SW 1271 (cell line): ENCODE measurements at places on chromosomes 6 and 20.

GRCh38 chr20:62887860-62888239, 26.2 kb upstream of the TCFL5 start:
- DNase-seq = no peak

DNA sequence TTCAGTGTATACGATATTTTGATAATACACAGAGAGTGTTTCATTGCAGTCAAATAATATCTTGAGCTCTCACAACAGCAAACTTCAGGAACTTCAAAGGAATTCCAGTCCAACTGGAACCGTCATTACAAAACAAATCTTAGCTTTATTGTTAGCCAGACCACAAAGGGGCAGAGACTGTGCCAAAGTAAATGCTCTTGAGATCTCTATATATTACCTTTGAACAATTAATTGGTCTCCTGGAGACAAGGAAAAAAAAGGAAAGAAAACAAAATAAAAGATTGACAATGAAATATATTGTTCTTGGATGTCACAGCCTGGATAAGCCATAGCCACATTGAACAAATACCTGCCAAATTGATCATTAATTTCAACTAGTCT, 70.0 kb downstream of the FOXC1 start:
- DNase-seq = no peak

- DNase-seq = no peak
Measured at GRCh38 chr6:53294611-53295010, 54.1 kb downstream of the ELOVL5 start.

GRCh38 chr6:36505744-36506534, 41.3 kb downstream of the STK38 start:
- no peak for DNase-seq

DNA sequence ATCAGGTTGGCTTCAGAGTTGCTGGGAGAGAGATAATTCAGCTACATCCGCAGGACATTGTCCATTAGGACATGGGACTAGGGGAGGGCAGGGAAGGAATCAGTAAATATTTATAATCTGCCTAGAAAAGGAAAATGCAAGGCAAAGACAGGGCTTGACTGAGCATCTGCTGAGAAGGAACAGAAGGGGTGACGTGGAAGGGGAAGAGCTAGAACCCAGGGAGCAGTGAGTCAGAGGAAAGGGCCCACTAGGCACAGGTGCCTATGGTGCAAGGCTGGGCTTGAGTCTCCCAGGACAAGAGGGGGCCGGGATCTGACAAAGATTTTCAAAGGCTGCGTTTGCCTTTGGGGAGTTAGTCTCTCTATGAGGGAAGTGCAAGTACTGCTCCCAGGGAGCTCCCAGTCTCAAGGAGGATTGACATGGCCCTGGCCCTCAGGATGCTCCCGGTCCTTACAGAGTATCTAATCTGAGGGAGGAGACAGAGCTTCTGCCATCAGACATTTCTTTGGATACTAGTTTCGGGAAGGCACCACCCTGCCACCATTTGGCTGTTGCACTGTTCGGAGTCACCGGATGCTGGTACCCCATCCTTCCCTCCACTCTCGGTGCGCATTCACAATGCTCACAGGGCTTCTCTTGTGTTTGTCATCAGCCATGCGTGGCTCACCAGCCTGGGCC, 21.9 kb downstream of the VEGFA start:
- DNase-seq = no peak

GRCh38 chr20:2101057-2101864, at the start of gene STK35:
Gene STK35, plus strand, starts transcription at chr20:2101827. Its CDS starts 55 bp downstream, at chr20:2101882.
- peak; percentile 75 for DNase-seq

DNA sequence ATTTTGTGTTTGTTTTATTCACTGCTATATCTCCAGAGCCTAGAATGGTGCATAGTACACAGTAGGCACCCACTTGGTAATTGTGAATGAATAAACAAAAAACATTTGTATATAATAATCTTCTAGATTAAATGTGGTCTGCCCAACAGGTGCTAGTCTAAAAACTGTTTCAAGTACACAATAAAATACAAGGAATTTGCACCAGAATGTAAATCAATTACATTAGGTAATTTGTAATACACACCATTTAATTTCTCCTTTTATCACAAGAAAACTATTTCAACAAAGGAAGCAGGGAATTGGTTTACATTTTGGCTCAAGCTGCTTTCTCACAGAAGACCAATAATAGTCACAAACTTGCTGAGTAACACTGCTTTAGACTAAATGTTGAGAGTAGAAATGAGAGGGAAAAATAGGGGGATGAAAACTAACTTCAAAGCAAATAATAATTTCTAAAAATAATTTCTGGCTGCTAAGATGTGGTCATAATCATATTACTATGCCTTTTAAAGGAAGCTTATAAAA, 22.1 kb downstream of the RUNX2 start:
- DNase-seq = no peak

DNA sequence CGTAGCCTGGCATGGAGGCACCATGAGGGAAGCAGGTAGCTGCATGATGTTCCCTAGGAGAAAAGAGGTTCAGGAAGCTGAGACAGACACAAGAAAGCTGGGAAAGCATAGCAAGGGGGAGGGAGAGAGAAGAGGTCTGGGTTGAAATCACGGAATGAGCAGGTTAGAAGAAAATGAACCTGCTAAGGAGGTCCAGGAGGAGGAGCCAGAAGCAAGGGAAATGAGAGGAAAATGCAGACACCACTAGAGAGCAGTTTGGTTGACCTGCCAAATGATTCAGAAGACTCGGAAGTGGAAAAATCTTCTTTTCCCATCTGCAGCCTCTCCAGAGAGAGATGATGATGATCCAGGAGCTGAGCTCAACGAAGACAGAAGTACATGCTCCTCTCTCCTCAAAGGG, 70.9 kb downstream of the VIP start:
- no peak for DNase-seq

GRCh38 chr6:91713911-91714310, 1127.0 kb upstream of the MAP3K7 start:
- DNase-seq = no peak

GRCh38 chr6:143549949-143550268, 38.4 kb upstream of the FUCA2 start:
- no peak for DNase-seq

GRCh38 chr6:161947371-161947770, 673.5 kb upstream of the AGPAT4 start:
- no peak for DNase-seq

GRCh38 chr20:15818651-15819071, 754.6 kb downstream of the KIF16B start:
- DNase-seq = no peak

DNA sequence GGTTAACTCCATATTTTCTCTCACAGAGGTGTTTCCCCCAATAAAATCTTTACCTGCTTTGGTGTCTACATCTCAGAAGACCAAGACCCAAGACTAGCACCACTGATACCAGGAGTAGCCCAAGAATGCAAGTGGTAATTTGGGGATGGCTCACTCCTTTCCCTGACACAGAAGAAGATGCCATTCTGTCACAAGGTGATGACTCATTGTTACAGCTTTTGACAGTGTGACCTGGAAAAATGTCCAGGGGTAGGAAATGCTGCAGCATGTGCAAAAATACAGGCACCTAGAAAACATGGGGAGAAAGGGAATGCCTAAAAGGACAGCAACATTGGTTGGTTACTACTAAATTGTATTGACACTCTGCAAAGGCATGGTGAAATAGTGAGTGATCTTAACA, 254.0 kb upstream of the GJE1 start:
- DNase-seq = no peak

DNA sequence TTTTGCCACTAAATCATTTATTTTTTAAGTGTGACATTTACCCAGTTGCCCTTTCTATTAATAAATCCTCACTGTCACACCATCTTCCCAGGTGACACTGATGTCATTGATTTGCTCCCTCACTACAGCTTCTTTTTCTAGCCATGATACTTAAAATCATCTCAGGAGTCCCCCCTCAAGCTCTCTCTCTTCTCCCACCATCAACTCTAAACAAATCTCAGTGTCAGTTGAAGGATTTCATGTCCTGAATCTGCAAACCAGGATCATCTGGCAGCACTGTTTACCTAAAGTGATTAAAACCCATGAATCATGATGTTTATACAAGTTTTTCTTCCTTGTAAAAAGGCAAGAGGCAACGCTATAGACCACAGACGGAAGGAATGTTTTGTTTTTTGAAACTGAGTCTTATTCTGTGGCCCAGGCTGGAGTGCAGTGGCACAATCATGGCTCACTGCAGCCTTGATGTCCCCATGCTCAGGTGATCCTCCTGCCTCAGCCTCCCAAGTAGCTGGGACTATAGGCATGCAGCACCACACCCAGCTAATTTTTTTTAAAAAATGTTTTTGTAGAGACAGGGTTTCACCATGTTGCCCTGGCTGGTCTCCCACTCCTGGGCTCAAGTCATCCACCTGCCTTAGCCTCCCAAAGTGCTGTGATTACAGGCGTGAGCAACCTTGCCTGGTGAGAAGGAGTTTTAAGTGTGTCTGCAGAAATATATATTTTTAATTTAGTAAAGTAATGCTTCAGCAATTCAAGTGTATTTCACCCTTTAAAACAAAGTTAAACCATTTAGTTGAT, 30.1 kb upstream of the SH3BGRL2 start:
- no peak for DNase-seq

DNA sequence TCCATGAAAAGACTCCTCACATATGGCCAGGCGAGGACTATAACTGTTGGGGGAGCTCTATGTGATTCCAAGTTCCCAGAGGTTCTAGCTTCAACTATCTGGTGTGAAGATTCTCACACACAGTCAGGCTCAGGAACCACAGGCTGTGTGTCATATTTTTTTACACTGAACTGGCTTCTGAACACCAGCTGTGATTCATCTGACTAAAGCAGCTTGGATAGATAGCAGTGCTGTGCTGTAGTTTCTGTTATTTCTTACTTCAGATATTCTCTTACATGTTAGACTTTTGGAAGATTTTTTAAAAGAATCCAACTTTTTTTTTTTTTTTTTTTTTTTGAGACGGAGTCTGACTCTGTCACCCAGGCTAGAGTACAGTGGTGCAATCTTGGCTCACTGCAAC, 140.7 kb upstream of the MCHR2 start:
- no peak for DNase-seq

- DNase-seq = no peak
Measured at GRCh38 chr20:32513031-32513866, 71.9 kb downstream of the NOL4L start.

- no peak for DNase-seq
Measured at GRCh38 chr20:41183831-41184230, 46.5 kb downstream of the PLCG1 start.

DNA sequence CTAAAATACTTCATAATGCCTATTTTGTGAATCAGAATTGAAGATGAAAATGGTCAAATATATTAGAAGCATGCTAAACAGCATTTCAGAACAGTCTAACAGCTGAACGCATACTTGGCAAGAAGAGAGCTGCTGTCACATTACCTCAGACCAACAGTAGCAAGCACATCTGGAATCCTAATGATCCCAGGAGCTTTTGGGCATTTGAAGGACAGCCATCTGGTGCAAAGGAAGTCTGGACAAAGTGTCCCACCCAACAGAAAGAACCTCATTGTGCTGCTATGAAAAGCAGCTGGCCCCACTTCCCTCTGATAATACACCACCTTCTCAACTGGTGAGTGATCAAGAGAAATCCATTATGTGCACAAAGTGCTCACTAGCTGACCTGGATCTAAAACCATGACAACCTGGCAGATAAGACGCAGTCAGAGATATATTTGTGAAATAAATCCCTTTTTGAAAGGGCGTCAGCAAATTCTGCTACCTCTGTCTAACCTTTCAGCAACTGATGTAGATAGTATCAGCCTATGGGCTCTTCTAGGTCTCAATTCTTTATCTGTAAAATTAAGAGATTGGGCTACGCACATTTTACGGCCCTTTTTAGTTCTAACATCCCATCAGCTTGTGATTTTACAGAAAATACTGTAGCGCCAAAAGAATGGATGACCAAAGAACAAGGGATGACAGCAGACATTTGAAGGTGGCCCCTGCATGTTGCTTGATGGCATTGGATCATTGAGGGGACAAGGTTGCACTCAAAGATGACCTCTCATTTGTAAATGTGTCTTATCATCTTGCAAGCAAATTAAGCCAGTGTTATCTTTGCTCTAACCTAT, 78.7 kb downstream of the SGK1 start:
- no peak for DNase-seq

DNA sequence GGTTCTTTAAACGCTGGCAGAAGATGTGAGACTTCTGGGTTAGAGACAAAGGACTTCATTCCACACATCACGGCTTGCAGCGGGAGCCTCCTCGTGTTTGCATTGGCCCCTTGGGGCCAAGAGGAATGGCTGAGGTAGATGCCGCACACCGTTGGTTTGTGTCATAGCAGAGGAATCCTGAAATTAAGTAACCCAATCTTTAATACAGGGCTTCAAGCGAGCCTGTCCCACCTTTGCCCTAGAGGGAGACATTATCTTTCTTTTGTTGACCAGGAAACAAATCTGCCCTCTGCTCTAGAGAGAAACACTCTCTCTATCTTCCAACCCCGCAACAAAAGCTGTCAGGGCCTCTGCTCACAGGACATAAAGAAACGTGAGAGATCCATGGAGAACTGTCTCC, 277.5 kb upstream of the ZFP64 start:
- DNase-seq = no peak

DNA sequence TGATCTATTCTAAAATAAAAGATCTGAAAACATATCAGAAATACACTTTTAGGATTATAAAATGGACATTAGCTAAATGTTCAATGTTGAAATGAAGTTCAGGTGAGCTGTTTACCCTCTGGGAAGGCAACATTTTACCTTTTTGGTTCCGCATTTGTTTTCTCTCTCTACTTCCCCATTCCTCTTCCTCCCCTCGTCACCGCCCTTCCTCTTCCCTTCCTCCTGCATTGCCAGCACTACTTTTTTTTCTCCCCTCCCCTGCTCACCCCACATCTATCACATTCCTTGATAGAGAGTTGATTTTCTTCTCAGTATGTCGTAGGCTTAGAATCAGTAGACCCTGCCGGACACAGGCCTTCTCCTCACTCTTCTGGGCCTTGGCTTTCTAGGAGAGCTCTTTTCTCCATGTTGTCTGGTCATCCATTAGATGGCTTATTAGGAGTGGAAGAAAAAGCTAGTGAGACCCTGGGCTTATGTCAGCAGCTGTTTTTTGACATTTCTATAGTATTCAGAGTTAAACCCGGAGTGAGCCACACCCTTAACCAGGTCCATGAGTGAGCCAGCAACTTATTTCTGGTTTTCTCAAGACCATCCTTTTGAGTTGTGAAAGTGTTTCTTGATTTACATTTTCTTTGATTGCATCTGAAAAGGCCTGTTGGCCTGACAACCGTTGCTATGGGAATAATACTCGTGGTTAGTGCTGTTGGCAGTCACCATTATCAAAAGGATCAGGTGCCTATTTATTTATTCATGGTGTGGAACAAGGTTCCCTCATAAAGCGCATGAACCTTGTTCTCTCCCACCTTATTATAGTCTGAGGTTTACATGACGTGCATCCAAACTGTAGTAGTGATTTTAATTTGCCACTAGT, 90.9 kb downstream of the DTD1 start:
- DNase-seq = no peak

- no peak for DNase-seq
Measured at GRCh38 chr6:106316375-106316766, 9.2 kb downstream of the ATG5 start.

GRCh38 chr20:48684501-48685041, 143.2 kb downstream of the PREX1 start:
- no peak for DNase-seq

- DNase-seq = no peak
Measured at GRCh38 chr6:151257985-151258445, 18.2 kb downstream of the AKAP12 start.

- DNase-seq = no peak
Measured at GRCh38 chr6:1312473-1313367, 822 bp downstream of the FOXQ1 start.

- no peak for DNase-seq
Measured at GRCh38 chr20:51500936-51501335, 41.6 kb downstream of the NFATC2 start.
